ENCODE measurements at places on chromosomes 6 and 20.

GRCh38 chr20:46803123-46804020, 91.3 kb upstream of the EYA2 start:
- DNase-seq = no peak

DNA sequence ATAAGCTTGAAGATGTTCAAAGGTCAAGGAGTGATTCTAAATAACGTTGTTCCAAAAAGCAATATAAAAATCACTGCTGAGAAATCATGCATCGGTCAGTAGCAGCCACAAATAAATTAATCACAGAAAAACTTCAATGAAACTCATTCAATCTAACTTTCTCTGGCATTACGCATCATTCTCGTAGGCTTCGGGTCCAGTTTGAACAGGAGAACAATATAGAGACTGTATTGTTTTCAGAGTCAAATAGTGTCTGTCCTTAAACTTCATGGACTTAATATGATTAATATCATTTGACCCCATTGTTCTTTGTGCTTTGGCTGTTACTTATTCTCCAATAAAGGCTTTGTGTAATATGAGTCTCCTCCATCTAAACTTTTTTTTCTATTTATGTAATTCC, 200.4 kb downstream of the C6orf118 start:
- no peak for DNase-seq

DNA sequence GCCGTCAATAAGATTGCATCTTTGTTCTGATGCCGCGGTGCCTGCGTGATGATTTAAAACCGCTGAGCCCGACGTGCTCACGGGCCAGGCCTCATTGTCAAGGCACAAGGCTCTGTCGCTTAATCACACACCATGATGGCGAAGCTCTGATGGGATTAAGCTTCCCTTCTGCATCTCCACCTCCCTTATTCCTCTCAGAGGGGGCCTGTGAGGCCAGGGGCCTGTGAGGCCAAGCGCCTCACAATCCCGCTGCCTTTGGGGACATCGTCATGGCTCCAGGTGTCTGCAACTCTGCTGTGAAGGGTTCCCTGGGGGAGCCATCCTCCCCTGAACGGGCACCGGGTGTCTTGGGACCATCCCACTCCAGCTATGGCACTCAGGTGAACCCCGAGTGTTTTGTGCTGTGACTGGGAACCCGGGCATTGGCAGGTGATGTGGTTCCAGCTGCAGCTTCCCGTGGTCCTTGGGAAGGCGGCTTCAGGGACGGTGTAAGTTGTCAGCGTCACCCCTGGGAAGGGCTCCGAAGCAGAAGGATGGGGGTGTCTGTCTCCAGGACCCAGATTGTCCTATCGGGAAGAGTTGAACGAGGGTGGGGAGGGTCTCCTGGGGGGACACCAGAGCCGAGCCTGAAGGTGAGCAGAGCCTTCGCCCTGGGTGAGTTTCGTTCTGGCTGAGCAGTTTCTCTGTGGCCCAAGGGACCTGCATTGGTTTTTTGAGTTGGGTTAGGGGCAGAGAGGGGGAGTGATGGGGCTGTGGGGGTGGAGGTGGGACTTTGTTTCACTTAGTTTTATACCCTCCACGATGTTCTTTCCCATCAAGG, 18.0 kb upstream of the BHLHE23 start:
- DNase-seq = no peak

DNA sequence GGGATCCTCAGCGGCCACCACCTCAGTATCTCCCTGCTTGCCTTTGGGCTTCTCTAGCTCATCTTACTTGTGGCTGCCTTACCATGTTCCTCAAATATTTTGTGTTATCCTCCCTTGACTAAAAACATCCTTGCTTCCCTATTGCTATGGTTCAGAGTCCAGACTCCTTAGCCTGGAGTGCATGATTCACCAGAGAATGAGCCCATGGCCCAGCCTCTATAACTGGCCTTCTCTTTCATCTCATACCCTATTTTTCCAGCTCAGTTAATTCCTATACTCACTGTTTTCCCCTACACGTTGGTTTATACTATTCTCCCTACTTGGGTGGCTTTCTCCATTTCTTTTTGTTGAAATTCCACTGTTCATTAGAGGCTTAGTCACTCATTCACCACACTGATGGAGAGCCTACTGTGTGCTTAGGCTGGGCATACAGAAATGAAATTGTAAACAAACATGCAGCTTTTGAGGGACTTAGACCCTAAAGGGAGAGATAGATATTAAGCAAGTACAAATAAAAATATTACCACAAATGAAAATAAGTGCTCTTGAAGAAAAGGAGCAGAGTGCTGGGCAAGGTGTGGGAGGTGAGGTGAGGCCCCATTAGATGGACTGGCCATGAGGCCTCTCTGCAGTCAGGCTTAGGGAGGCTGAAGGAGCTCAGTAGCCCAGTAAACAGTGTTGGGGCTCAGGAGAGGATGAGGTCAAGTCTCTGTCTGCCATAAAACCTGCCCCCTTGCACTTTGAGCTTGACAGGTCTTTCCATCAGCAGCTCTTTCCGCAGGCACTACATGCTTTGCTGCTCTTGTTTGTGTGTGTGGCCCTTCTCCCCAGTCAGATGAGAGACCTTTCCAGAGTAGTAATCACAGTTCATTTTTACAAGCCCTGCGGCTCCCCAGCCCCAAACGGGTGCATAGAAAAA, 109.3 kb downstream of the TCP11 start:
- DNase-seq = no peak

GRCh38 chr20:47382746-47383415, 26.4 kb upstream of the ZMYND8 start:
- no peak for DNase-seq

GRCh38 chr6:41177695-41178094, 14.8 kb upstream of the TREM2 start:
- DNase-seq = no peak

GRCh38 chr6:168437751-168438150, 3.2 kb upstream of the SMOC2 start:
- DNase-seq = no peak

DNA sequence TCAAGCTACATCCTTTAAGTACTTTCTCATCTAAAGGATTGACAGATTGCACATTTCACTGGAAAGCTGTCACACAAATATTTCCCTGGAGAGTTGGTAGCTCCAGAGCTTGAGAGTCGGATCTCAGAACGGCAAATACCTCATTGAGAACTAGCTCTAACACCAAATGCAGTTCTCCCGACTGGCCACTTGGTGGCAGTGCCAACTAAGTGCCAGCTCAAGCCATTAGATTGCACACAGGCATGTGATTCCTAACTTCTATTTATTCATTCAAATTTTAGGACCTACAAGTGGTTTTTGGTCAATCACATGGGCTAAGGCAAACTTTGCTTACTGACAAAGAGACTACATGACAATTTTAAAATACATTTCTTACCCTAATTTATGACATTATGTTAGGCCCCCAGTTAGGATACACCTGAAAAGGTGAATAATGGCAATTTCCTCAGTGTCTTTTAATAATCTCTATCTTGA, 7.9 kb upstream of the MCHR2 start:
- DNase-seq = peak; percentile 7

DNA sequence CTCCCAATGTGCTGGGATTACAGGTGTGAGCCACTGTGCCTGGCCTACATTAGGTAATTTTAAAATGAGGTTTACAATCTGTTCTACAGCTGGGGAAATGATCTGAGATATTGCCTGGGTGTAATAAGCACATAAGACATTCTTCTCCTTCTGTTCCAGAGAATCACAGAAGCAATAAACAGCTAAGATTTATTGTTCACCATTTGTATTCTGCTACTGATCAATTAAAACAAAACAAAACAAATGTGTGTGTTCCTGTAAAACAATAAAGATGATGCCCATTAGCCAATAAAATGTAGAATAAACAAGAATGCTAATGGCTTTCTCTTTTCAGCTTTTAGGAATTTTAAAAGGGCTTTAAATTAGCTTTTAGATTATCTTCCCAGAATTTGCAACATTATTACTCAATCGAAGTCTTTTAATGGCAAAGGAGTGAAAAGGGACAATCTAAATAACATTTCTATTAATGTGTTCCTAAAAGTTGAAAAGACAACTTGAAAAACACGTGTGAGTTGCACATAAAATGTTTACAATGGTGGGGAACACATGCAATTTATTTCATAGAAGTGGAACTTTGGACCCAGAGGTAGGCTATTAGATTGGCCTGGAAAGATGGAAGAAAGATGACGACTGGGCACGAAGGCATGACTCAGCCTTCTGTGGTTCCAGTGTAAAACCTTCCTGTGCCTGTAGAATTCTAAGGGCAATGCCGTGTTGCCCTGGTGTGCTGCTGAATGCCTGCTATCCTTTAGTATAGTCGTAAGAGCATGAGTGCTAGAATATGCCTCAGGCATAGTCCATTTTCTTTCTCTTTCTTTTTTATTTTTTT, 29.0 kb upstream of the DEK start:
- DNase-seq = no peak

DNA sequence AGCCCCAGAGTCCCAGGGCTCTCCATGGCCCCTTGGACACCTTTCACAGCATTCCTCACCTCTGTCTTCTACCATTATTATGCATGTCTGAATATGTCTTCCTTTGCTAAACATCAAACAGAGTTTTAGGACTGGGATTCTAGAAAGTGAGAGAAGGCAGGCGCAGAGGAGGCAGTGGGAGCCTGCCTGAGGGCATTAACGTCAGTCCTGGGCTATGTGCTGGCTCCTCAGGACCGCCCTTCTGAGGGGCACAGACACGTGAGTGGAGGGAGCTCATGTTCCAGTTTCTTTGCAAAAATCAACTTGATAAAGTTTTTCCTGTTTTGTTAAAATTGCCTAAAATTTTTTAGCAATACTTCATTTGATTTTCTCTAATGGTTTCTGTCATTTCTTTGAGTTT, 38.0 kb downstream of the C6orf15 start:
- DNase-seq = no peak

DNA sequence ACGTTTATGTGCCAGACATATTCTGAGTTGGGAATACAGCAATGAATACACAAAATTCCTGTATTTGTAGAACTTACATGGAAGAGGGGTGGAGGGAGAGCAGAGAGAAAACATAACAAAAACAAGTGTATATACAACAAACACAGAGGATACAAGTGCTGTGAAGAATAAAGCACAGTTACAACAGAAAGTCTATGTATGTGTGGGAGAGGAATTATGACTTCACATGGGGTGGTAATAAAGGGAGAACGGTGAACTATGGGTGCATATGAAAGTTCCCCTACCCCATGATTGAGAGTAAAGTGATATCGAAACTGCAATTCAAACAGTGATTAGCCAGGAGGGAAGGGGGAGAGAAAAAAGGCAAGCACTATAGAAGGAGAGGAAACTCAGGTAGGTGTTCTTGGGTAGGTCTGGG, 24.6 kb downstream of the HBS1L start:
- no peak for DNase-seq

GRCh38 chr20:517221-517620, 26.4 kb downstream of the CSNK2A1 start:
- no peak for DNase-seq

DNA sequence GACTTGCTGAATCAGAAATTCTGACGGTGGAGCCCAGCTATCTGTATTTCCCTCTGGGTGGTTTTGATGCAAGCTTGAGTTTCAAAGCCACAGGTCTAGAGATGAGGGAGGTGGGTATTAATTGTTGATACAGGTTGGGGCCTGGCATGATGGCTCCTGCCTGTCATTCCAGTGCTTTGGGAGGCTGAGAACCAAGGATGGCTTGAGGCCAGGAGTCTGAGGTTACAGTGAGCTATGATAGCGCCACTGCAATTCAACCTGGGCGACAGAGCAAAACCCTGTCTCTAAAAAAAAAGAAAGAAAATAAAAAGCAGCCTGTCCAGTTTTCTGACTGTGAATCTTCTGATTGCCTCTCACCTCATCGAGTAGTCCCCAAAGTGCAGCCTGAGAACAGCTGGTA, 184.8 kb upstream of the SASH1 start:
- DNase-seq = no peak

- no peak for DNase-seq
Observed at GRCh38 chr20:31515775-31516107, 1.5 kb downstream of the HM13 start.

DNA sequence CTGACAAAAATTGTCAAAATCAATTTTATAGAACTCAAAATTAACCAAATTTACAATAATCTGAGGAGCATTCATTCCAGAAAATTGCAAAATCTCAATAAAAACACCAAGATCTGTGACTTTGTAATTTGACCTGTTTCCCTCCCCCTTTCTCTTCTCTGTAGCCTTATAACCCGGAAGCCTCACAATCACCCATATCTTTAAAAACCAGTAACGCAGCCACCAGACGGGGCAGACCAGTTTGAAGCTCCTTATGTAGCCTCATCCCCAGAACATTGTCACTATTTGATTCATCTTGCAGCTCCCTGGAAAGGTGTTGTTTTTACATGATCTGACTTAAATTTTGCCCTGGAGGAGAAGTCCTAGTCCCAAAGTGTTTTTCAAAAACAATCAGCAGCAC, 27.5 kb upstream of the TGM6 start:
- DNase-seq = no peak

DNA sequence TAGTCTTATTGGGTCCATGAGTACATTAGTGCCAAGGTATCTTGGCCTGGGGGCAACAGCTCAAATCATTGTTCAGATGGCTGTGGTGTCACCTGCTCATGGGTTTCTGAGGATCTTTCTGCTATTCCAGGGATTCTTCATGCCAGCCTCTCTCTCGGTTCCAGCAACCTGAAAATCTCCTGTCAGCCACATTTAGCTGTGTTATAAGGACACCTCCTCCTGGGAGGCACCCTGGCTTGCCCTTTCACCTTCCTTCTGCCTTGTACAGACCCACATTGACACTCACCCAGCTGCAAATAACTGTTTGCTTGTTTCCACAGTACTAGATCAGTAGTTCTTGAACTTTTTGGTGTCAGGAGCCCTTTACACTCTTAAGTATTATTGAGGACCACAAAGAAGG, 159.9 kb downstream of the GRM4 start:
- no peak for DNase-seq

- no peak for DNase-seq
Observed at GRCh38 chr20:58538752-58539151, 23.6 kb upstream of the APCDD1L start.

DNA sequence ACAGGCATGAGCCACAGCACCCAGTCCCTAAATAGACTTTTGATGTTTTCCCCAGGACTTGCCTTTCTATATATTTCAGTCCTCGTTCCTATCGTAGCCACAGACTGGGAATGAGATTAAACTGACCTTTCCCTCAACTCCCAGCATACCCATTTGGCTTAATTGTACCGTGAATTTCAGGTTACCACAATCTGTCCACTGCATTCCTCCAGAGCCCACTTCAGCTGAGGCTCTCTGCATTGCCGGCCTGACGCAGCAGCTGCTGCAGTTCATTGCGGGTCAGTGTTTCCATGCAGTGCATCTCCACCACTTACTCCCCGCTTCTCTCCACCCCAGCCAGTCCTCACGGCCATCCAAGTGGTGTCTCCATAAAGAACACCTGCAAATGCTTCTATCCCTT, 103.1 kb upstream of the RIN2 start:
- DNase-seq = no peak

- no peak for DNase-seq
Observed at GRCh38 chr6:13077117-13077516, 251.2 kb downstream of the TBC1D7 start.

DNA sequence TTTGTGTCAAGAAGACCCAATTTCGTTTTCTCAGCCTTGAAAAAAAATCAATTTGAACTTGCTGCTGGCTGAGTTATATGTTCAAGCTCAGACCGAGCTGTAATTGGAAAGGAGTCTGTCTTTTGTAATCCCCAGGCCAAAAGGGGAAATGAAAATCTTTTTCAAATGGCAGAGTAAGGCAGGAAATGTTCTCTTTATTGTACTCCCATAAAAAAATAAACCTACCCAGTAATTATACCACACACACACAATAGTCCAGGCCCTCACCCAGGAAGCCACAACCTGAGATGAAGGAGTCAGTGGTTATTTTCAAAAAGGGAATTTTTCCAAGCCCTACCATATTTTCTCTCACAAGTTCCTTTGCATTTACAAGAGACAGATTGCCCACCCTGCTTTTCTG, 45.3 kb downstream of the CLIC5 start:
- no peak for DNase-seq
